HT-29 (cell line): ENCODE measurements at places on chromosomes 16 and 17. TPM values are rescaled to one million over a fixed set of nuclear protein-coding genes. Genes with fewer than 3 reads are reported as not detected.

GRCh38 chr17:2690165-2691068 lies 21.1 kb downstream of the CLUH start:
- DNase-seq: no peak

GRCh38 chr16:88003736-88004135 lies 52.5 kb downstream of the BANP start:
- no peak for DNase-seq

- DNase-seq: no peak
Observed at GRCh38 chr17:8741771-8742170, 2.9 kb downstream of the CCDC42 start.

DNA sequence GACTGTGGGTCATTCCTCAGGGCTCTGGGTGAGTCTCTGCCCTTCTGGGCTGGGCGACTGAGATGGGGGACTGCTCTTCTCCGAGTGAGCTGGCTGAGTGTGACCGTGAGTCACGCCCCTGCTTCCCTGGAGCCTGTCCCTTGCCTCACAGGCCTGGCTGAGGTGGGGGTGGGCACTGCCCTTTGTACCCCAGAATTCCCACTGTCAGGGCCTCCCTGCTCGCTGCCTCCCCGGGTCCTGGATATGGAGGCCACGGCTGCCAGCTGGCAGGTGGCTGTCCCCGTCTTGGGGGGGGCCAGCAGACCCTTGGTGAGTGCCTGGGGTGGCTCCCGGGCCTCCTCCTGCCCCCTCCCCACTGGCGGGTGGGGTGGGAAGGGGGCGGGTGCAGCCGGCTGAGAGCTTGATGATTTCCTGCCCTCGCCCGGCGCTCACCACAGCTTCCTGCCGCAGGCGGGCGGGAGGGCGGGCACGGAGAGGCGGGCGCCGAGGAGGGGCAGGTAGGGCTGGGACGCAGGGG lies at the start of gene LAT:
TSS of gene LAT (plus strand) at position 434 of the 517 bp plus-strand sequence. CDS start 366 bp downstream, outside the sequence.
- peak; percentile 39 for DNase-seq

GRCh38 chr17:21251337-21252010 lies 1.7 kb downstream of the NATD1 start:
- DNase-seq: no peak

CHST4 gene
- total RNA-seq: 6.0 and 6.6 TPM in 2 replicates

PRAC1 gene
- total RNA-seq: not detected in 2 replicates

DNA sequence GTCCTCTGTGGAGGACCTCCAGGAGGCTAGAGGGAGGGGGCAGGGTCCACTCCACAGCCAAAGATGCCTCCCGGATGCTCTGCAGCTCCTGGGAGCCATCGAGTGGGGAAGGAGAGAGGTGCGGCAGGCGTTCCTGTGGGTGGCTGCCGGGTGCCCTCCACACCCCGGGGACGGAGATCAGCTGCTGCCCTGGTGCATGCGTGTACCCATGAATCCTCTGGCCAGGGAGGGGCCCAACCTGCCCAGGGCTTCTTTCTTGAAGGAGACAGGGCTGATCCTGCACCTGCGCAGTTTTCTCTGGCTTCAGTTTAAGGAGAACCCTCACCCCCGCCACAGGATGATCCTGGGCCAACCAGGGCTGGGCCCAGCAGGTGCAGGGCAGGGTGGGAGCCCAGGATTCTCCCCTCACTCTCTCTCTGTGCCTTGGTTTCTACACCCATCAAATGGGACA lies 33.5 kb upstream of the DOC2B start:
- no peak for DNase-seq

TUBB3 gene
- total RNA-seq: 8.7 and 8.8 TPM in 2 replicates

- no peak for DNase-seq
Observed at GRCh38 chr16:71406724-71407123, 35.1 kb downstream of the TLE7 start.

- DNase-seq: peak; percentile 65
Observed at GRCh38 chr17:66944351-66945146, 20.0 kb upstream of the CACNG4 start.

- DNase-seq: no peak
Observed at GRCh38 chr16:79721270-79721669, 120.7 kb upstream of the MAF start.

- peak; percentile 71 for DNase-seq
Observed at GRCh38 chr16:85759631-85760419, 8.9 kb upstream of the C16orf74 start.

DNA sequence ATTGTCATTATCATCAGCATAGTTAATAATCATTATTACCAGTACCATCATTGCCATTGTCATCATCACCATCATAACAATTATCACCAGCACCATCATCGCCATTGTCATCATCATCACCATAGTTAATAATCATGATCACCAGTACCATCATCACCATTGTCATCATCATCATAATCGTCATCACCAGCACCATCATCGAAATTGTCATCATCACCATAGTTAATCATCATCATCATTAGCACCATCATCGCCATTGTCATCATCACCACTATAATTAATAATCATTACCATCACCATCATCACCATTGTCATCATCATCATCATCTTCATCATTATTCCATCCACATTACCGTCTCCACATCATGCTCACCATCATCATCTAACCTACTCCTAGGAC lies 13.5 kb downstream of the PDILT start:
- no peak for DNase-seq

DNA sequence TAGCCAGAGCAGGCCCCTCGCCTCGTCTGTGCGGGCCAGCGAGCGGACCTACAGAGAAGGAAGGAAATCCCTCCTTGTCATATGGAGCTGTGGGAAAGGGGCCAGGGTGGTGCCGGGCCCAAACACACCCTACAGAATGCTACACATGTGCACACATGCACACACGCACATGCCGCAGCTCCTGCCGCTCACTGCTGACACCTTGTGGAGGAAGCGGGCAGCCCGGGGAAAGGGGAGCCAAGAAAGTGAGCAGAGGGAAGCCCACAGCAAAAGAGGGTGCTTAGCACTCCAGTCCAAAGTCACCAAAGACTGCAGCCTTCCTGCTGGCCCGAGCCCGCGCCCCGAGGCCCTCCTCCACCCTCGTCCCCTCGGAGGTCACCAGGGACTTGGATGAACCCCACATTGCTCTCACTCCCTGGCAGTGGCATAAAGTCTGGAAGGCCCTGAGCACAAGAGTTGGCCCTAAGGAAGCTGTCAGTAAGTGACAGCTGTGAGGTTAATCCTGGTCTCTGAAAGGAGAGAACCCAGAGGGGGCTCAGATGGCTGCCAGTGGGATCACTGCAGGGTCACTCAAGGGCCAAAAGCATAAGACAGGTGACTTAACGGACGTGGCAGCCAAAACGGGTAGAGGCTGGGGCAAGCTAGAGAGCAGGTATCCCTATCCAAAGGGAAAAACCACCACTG lies 68.2 kb downstream of the MYO18A start:
- peak; percentile 71 for DNase-seq

DNA sequence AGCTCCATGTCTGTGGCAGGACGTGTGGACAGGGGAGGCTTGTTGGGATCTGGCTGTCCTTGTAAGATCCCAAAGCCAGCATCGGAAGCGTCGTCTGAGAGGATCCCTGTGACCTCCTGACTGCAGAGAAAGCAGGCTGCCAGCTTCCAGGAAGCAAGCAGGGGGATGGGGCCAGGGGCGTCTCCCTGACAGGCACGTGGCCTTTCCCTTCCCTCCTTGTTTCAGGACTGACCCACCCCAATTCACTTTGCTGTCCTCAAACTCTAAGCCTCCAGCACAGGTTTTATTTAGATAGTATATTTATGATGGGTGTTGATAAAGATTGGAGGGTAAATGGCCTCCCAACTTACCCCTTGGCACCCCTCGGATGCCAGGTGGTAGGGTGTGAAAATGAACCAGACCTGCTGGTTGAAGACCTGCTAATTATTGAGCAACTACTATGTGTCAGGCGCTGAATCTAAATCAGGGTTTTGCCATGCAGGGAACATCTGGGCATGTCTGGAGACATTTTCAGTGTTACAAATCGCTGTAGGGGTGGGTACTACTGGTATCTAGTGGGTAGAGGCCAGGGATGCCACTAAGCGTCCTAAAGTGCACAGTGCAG lies 24.5 kb downstream of the SOCS1 start:
- DNase-seq: no peak

KRTAP3-3 gene
- not detected in 2 replicates for total RNA-seq

GRCh38 chr16:4852221-4852872 lies 5.1 kb downstream of the UBN1 start:
- DNase-seq: no peak

- no peak for DNase-seq
Observed at GRCh38 chr17:49878931-49879904, 31.3 kb upstream of the TAC4 start.

HOXB1 gene
- 0.08 TPM in 1 of 2 replicates, not detected in the other for total RNA-seq

DNA sequence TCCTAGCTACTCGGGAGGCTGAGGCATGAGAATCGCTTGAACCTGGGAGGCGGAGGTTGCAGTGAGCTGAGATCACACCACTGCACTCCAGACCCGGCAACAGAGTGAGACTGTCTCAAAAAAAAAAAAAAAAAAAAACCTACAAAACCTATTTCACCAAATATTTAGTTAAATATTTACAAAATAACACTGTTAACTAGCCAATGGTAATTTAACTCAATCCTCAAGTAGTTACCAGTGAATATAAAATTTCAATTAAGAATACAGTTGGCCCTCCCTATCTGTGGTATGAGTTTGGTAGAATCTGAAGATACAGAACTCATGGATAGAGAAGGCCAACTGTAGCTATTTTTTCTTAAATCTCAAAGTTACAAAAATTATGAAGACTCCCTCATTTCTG lies 247.4 kb downstream of the SOX9 start:
- DNase-seq: no peak

DNA sequence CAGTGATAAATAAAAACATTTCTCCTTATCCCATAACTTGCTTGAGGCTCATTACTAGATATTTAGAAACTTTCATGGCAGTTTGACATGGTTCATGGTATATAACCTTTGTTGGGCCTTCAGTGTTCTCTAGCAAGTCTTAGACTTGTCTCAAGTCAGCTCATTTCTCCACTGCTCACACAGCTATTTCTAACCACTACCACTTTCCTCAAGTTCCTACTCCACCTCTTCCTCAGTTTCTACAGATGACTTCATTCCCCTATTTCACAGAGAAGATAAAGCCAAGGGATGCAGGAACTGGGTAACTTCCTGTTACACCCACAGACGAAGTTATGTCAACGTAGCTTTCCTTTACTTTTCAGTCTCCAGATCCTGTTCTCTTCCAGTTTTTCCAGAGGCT lies 23.2 kb downstream of the NLK start:
- no peak for DNase-seq

DNA sequence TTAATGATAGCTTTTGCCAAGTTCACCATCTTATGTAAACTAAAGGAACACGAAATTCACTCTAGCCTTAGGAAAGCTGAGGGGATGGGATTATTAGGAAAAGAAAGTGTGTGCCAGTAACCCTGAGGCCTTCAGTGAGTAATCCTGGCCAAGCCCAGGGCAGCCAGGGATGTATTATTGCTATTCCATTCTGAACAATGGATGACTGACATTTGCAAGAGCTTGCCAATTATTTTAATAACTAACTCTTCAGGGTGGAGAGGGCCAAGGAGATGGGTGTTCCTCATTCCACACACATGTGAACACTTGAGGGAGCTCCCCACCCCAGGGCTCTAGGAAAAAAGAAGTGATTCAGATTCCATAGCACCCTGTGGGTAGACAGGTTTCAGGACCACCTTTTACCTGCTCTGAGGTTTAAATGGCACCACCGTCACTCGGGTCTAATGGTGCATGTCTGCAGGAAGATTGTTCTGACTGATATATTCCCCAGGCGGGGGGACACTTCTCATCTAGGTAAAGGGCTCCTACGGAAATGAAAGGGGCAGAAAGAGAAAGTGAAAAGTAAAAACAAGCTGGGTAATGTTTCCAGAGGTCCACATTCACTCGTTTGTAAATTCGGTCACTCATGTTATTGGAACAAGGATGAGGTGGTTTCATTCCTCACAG lies 41.5 kb downstream of the TK2 start:
- peak; percentile 86 for DNase-seq

KRT15 gene
- total RNA-seq: 14.1 and 15.9 TPM in 2 replicates

TLE7 gene
- not detected in 2 replicates for total RNA-seq

DNA sequence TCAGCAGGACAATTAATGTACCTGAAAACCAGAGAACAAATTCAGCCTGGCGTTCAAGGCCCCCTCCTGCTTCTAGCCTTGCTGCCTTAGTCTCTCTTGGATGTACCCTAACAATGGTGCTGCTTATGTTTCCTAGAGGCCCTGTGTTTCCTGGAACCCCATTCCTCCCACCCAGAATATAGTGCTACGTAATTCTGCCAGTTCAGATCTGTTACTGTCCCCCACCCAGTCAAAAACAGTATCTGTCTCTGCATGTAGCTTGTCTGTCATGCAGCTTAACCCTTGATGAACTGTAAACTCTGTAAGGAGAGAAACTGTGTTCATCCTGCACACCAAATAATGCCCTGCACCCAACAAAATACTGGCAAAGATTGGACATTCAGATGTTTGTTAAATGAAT lies 6.8 kb downstream of the MRTFB start:
- DNase-seq: no peak

LHX1 gene
- total RNA-seq: not detected in 2 replicates

CHAD gene
- total RNA-seq: not detected in 2 replicates

- DNase-seq: no peak
Observed at GRCh38 chr16:69190046-69190588, 3.2 kb downstream of the SNTB2 start.

GRCh38 chr17:68378268-68379176 lies 78.8 kb downstream of the WIPI1 start:
- peak; percentile 64 for DNase-seq

GRCh38 chr17:81394921-81395599 lies at the start of gene BAHCC1:
Gene BAHCC1, plus strand, starts transcription at chr17:81395457. Its CDS starts 4,283 bp downstream, at chr17:81399740.
- DNase-seq: peak; percentile 100

DNA sequence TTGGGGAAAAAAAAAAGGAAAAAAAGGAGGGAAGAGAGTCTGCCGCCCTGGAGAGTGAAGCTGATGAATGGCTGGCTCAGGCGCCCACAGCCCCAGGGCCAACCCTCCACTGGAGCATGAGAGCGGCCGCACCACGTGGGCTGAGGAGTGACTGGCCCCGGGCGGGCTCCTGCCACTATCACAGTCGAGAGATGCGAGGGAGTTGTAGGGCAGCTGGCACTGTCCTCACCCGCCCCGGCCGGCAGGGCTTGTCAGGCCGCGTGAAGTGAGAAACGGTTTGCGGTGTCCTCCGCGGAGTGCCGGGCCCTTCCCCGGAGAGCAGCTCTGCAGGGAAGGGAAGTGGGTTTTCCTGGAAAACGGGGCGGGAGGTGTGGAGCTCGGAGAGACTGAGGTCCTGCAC lies 45.9 kb downstream of the JPH3 start:
- no peak for DNase-seq

SLC13A2 gene
- total RNA-seq: not detected in 2 replicates

- peak; percentile 19 for DNase-seq
Observed at GRCh38 chr16:10625595-10626357, 45.4 kb upstream of the EMP2 start.

GUCY2D gene
- total RNA-seq: 0.03 TPM in 1 of 2 replicates, not detected in the other

GRCh38 chr16:85304337-85304736 lies 192.1 kb upstream of the CIBAR2 start:
- DNase-seq: no peak

ACSM5 gene
- total RNA-seq: not detected in 2 replicates

DNA sequence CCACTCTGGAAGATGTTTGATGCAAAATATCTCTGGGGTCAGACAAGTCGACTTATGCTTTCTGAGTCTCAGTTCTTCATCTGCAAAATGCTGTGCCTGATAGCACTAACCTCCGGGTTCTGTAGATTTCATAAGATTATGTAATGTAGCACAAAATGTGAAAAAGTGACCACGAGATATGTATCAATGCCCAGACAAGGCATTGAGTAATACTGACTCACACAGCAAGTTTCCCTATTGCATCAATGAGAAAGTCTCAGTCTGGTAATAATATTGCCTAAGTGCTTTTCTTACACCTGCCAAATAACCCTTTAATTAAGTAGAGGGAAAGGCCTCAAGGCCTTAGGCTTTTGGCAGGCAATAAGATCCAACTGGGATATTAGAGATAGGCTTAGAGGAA lies 41.4 kb upstream of the MMP2 start:
- DNase-seq: no peak
